ENCODE measurements at places on chromosomes 4 and X.

- no peak for DNase-seq
Measured at GRCh38 chrX:333611-334311, 15.2 kb upstream of the GTPBP6 start.

DNA sequence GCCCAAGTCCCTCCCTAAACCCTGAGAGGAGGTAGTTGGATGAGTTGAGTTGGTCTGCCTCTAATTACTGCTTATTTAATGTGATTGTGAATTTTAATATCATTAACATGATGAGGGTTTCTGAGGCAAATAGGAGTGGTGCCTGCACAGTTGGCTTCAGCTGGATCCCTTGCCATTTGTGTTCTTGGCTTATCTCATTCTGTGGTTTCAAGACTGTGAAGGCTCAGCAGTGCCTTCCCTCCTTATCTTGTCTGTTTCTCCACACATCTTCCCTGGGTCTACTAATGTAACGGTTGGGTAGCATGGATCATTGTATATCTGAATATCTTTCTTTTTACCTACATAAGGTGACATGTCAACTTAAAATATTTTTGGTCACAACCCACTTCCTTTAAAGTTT lies 1.6 kb upstream of the SLC10A4 start:
- DNase-seq: no peak

DNA sequence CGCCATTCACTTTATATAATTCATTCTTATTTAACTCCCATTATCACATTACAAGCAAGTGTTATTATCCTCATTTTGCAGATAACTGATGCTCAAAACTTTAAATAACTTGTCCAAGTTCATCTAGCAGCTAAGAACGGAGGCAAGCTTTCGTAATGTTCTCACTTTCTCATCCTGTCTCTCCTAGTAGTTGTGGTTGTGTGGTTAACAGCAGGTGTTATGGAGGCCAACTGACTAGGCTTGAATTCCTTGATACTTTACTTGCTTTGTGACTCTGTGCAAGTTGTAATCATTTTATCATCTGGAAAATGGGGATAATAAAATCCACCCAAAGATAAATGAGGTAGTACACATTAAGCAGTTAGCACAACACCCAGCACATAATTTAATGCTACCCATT lies 109.9 kb upstream of the PTPN13 start:
- DNase-seq: no peak

- DNase-seq: no peak
Measured at GRCh38 chr4:54330896-54331295, 101.8 kb downstream of the PDGFRA start.

DNA sequence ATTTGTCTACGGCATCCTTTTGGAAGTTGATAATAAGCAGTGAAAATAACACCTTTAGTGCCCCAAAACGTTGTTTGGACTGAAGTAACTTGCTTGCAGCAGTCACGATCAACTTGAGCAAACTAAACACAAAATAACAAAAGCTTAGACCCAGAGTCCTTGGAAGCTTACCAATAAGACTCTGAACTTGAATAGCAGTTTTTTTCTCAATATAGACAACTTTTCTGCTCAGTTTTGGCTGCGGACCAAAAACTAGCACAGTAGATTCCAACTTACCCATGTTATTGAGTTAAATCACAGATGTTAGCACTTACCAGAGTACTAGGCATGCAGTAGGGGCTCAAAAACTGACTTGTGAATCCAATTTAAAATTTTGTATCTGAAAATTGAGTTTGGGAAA lies 746.9 kb downstream of the PCDH19 start:
- DNase-seq: no peak

DNA sequence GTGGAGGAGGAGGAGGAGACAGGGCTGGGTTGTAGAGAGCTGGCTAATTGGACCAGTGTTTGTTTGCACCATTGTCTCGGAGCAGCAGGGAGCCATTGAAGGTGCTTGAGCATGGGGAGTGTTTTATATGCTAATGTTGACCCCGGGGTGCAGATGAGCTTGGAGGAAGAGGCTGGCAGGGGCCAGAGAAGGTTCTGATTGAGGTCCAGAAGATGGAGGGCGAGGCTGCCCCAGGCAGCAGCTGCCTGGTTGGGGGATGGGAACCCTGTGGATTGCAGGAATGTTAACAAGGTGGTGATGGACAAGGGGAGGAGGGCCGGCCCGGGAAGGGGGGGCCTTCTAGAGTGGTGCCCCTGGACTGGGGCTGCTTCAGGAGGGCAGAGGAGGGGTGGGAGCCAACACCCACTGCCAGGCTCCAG lies 18.0 kb downstream of the DOK7 start:
- DNase-seq: no peak

GRCh38 chr4:67701517-67701850 lies 529 bp upstream of the UBA6 start:
- DNase-seq: no peak

GRCh38 chr4:188976644-188977115 lies 837.4 kb downstream of the TRIML1 start:
- no peak for DNase-seq

DNA sequence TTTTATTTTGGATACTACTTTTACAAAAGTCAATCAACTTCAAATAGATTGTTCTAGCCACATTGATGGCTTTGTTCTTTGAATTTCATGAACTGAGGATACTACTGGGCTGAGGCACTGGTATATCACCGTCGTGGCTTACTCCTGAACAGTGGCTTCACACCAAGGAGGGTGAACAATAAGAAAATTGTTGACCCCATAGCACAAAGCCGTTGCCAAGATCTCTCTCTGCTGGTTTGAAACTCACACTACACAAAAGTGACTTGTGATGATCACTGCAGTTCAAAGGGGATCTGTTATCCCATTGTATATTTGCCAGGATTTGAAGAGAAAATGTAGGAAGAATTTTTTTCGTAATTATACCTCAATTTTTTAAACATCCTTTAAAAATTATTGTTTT lies 119.6 kb downstream of the PDLIM5 start:
- DNase-seq: no peak

GRCh38 chr4:58603951-58604350 lies 1493.8 kb upstream of the IGFBP7 start:
- DNase-seq: no peak

- DNase-seq: no peak
Measured at GRCh38 chr4:152586668-152587067, 50.8 kb upstream of the FBXW7 start.

DNA sequence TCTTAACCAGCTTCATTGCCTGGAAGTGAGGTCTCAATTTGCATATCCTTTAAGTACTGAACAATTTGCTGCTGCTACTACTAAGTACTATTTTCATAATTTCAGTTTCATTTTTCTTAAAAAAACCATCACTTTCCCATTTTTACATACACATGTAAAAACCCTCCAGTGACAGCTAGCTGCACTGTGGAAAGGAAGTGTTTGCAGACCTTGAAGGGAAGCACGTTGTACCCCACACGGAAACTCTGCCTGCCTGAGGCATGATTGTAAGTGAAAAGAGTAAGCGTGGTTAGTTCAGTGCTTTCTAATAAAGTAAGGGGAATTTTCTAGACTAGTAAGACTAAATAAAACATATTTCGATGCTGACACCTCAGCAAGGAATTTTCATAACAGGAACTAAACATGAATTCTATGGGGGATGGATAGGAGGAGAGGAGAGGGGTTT lies 103.6 kb downstream of the RAPGEF2 start:
- DNase-seq: no peak

DNA sequence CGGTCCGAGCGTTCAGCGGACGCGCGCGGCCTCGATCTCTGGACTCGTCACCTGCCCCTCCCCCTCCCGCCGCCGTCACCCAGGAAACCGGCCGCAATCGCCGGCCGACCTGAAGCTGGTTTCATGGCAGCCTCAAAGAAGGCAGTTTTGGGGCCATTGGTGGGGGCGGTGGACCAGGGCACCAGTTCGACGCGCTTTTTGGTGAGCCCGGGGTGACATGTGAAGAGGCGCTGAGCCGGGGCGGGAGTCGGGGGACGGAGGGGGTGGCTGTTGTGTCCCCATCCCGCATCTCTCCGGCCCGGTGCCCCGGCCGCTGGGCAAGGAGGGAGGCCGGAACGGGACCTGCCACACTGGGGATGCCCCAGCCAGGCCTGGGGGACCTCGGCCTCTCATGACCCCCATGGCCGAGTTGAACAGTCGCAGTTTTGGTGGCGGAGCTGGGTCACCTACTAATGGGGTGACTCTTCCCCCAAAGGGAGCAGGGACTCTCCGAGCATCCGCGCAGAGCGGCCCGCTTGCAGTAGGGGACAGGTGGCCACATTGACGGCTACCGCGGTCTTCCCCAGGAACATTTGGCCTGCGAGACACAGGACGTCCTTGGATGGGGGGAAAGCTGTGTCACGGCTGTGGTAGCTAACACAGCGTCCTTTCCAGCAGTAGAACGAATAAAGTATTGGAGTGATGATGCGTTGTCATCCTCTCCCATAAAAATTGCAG lies at the start of gene GK:
Gene GK, plus strand, starts transcription at position 9 of the 717 bp plus-strand sequence. Its CDS starts 115 bp downstream, at position 124.
- DNase-seq: no peak

DNA sequence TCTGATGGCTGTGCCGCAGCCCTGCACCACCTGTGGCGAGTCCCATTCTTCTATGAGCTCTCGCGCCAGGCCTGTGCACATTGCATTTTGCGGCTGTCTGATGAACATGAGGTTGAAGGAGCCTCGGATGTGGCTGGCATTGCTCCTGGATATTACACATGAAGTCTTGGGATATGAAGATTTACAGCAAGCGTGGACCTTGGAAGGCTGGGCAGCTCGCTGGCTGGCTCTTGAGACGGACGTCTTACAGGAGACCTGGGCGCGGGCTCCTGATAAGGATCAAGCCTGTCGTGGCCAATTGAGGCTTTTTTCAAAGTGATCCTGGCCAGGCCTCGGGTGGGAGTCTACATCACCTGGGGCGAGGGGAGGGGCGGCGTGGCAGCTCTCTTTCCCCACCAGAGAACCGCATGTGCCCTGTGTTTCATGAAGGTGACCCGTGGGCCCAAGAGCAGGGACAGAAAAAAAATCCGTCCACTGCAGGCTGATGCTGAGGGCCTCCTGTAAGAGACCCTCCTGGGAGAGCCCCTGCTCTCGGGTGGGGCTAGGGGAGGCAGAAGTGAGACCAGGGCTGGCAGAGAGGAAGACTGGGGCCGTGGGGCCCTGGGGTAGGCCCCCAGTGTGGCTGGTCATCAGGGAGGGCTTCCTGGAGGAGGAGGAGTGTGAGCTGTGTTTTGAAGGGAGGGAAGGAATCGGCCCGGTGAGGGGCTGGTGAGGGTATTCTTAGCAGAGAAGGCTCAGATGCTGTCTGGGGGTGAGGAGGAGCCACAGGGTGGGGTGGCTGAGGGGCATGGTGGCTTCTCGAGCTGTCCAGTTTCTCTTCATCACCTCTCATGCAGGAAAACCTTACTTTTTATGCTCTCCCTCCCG lies 23.6 kb downstream of the CPZ start:
- no peak for DNase-seq

- no peak for DNase-seq
Measured at GRCh38 chrX:66815227-66815626, 176.3 kb upstream of the EDA2R start.

- DNase-seq: no peak
Measured at GRCh38 chr4:139208404-139208945, 31.5 kb upstream of the ELF2 start.

GRCh38 chrX:118627084-118627758 lies 100.2 kb upstream of the IL13RA1 start:
- DNase-seq: no peak

DNA sequence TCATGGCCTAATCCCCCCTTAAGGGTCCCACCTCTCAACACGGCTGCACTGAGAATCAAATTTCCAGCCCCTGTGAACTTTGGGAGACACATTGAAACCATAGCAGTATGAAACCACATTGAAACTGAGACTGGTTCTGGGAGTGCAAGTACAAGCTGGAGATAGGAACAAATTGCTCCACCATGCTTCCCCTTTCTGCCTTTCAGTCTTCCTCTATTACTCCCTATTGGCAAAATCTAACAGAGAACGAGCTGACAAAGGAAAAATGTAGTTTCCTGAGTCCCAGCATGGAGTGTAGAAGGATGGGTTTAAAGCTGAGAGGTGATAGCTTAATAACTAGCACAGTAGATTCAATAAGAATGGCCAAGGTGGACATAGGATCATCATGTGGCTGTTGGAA lies 161.7 kb upstream of the RPL34 start:
- no peak for DNase-seq

DNA sequence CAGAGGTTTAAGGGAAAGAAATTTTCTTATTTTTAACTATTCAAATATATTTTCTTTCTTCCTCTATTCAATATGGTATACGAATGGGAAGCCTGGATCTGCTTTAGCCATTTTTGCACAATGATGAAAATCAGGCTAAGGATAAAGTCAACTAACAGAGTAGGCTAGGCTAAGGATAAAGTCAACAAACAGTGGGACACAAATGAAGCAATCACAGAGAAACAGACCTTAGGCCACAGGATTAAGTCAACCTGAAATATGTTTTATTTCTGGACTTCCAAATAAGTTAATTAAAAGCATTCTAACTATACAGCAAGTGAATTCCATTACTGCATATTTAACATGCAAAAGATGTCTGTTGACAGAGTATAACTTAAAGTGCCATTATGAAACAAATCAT lies 17.0 kb downstream of the DYNLT3 start:
- no peak for DNase-seq

- DNase-seq: peak; percentile 72
Measured at GRCh38 chrX:79270401-79270800, 96.7 kb downstream of the ITM2A start.

- peak; percentile 72 for DNase-seq
Measured at GRCh38 chr4:56821381-56822243, at the start of gene SPINK2. Gene SPINK2, minus strand, starts transcription at chr4:56821701. Its CDS starts 39 bp downstream, at chr4:56821662.

- DNase-seq: no peak
Measured at GRCh38 chrX:124231451-124231759, 101.1 kb upstream of the TEX13D start.

GRCh38 chr4:37130465-37130864 lies 114.1 kb upstream of the NWD2 start:
- no peak for DNase-seq

- DNase-seq: no peak
Measured at GRCh38 chrX:103792916-103793544, 16.4 kb downstream of the PLP1 start.

- DNase-seq: no peak
Measured at GRCh38 chr4:52659722-52660261, 691 bp upstream of the USP46 start.

DNA sequence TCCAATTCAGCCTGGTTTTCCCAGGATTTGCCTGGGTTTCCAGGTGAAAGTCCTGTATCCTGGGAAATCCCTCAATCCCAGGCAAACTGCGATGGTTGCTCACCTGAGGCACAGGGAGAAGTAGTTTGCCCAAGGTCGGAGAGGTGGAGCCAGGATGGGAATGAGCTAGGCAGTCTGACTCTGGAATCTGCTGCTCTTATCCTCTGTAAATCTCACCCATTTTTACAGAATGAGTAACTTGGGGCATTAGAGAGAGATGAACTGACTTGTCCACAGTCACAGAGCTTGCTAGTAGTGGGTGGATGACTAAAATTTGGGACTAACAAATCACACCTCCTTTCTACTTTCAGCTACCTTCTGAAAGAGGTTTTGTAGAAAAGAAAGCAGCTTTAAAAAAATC lies 9.8 kb upstream of the ARX start:
- no peak for DNase-seq

Measured in T-cell (primary cell).